ENCODE measurements at places on chromosomes 1 and 21. TPM values are rescaled to one million over a fixed set of nuclear protein-coding genes. Genes with fewer than 3 reads are reported as not detected.

- no peaks in the 10 kb centered on the region for H3K27me3 ChIP-seq
- peaks cover 3% of the 10 kb centered on the region for H3K36me3 ChIP-seq
- H3K4me1 ChIP-seq: peaks cover 32% of the 10 kb centered on the region
- peak overlapping the region; percentile 4 for H3K4me3 ChIP-seq
- H3K27ac ChIP-seq: no peak overlapping the region
- DNase-seq: no peak
These were observed 4.1 kb downstream of the AHDC1 start for GRCh38 chr1:27599605-27600497.

The TUT4 gene
- 104 TPM for total RNA-seq

The METTL18 gene
- total RNA-seq: 18.6 TPM

DNA sequence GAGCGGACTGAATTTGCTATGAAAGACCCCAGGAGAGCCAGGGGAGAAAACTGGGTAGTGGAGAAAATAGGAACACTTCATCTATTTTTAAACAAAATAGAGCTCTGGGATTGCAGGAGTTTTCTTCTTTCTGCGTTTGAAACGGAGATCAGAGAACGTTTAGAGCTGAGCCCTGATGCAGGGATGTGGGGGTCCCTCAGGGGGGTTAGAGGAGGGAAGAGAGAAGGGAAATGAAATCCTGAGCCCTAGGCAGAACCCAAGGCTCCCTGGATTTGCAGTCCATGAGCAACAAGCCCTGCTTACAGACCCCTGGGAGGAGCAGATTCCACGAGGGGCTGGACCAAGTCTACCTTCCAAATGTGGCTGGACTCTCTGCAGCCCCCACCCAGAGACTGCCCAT is 21.8 kb downstream of the STYXL2 start:
- no peak overlapping the region for H3K27ac ChIP-seq
- H3K27me3 ChIP-seq: peaks cover 11% of the 10 kb centered on the region
- DNase-seq: no peak

DNA sequence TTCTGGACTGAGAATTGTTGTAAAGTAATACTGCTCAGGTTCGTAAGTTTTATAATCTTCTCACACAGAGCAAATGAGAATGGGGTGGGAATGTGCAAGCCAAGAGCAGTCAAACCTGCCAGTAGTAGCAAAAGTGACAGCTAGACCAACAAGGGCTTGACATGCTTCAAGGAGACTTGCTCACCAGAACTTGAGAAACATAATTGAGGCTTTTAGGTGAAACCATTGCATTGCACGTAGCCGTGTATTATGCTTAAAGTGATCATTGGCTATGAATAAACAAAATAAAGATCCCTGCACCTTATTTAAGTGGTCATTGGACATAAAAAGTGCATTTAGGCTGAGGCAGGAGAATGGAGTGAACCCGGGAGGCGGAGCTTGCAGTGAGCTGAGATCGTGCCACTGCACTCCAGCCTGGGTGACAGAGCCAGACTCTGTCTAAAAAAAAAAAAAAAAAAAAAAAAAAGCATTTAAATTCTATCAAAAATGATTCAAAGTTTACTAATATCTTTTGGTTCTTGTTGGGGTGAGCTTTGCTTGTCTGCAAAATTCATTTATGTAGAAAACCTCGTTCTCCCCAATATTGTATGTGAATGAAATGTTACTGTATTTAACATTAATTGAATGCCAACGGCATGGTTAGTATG is 11.8 kb upstream of the CCT8 start:
- H3K27me3 ChIP-seq: no peaks in the 10 kb centered on the region
- H3K4me3 ChIP-seq: no peak overlapping the region
- peaks cover 9% of the 10 kb centered on the region for H3K4me1 ChIP-seq
- no peak for DNase-seq
- H3K36me3 ChIP-seq: peaks cover 6% of the 10 kb centered on the region
- H3K27ac ChIP-seq: no peak overlapping the region

DNA sequence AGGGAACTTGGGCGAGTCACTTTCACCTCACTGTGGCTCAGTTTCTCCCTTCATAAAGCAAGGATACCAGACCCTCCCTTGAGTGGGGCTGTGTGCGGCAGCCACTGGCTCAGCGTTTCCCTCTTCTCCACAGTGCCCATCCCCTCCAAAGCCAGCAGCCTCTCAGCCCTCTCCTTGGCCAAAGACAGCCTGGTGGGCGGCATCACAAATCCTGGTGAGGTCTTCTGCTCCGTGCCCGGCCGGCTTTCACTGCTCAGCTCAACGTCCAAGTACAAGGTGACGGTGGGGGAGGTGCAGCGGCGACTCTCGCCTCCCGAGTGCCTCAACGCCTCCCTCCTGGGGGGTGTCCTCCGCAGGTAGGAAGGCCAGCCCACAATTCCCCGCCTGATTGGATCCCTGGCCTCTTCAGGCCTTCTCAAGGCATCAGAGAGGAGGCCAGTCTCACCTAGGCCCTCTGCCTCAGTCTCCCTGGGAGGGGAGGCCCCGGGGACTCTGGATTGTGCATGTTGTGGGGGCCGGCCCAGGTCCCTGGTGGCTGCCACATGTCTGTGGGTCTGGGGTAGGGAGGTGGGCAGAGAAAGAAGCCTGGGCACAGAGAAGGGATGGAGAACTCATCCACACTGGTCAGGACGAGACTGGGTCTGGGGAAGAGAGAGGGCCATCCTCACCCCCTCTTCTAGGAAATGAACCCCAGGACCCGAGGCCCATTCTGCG is 15.2 kb downstream of the TFAP2E start:
- peaks cover 8% of the 10 kb centered on the region for H3K4me1 ChIP-seq
- no peak for DNase-seq
- H3K27ac ChIP-seq: no peak overlapping the region
- peaks cover 4% of the 10 kb centered on the region for H3K36me3 ChIP-seq
- no peak overlapping the region for H3K4me3 ChIP-seq

The CSTB gene
- total RNA-seq: 60.2 TPM

- peaks cover 8% of the 10 kb centered on the region for H3K36me3 ChIP-seq
- H3K4me3 ChIP-seq: no peak overlapping the region
- H3K4me1 ChIP-seq: peaks cover 2% of the 10 kb centered on the region
These were observed 51.5 kb downstream of the MIGA1 start for GRCh38 chr1:77830946-77831345.

GRCh38 chr1:84985365-84985764 is 11.5 kb downstream of the MCOLN2 start:
- DNase-seq: no peak
- H3K27ac ChIP-seq: no peak overlapping the region
- H3K4me1 ChIP-seq: peaks cover 12% of the 10 kb centered on the region
- H3K36me3 ChIP-seq: peaks cover 25% of the 10 kb centered on the region
- no peaks in the 10 kb centered on the region for H3K27me3 ChIP-seq
- no peak overlapping the region for H3K4me3 ChIP-seq

- peak overlapping the region; percentile 94 for H3K27ac ChIP-seq
- peaks cover 56% of the 10 kb centered on the region for H3K4me1 ChIP-seq
- H3K27me3 ChIP-seq: no peaks in the 10 kb centered on the region
- H3K4me3 ChIP-seq: peak overlapping the region; percentile 95
These were observed 2.3 kb downstream of the HIPK1 start for GRCh38 chr1:113931451-113931851.

The GREM2 gene
- not detected for total RNA-seq

GRCh38 chr1:28104866-28105467 is 16.6 kb upstream of the EYA3 start:
- no peak overlapping the region for H3K27ac ChIP-seq
- no peak overlapping the region for H3K4me3 ChIP-seq
- no peaks in the 10 kb centered on the region for H3K4me1 ChIP-seq
- no peak for DNase-seq
- H3K36me3 ChIP-seq: no peaks in the 10 kb centered on the region
- peaks cover 14% of the 10 kb centered on the region for H3K27me3 ChIP-seq

The PYGO2 gene
- 55.3 TPM for total RNA-seq

The FASLG gene
- total RNA-seq: 4.5 TPM

The LCE2A gene
- not detected for total RNA-seq

The CAPN9 gene
- total RNA-seq: not detected

GRCh38 chr21:35843911-35844667 is 216.2 kb downstream of the SETD4 start:
- no peak overlapping the region for H3K4me3 ChIP-seq
- peaks cover 3% of the 10 kb centered on the region for H3K27me3 ChIP-seq
- no peaks in the 10 kb centered on the region for H3K4me1 ChIP-seq
- DNase-seq: no peak
- H3K27ac ChIP-seq: no peak overlapping the region
- no peaks in the 10 kb centered on the region for H3K36me3 ChIP-seq

The OR2T35 gene
- not detected for total RNA-seq

DNA sequence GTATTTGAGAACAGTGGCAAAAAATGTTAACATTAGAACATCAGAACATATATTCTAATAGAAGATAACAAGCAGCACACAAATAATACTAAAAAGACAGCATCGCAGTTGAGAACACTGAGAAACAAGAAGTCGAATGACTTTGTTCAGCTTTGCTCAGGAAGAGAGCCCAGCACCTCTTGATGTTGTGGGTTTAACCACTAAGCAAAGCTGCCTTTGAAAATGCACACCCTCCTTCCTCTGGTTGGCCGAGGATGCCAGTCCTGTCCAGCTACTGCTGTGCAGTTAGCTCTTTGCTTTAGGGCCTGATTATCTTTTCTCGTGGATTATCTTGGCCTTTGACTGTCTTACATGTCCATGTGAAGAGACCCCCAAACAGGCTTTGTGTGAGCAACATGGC is 60.5 kb downstream of the SPATA46 start:
- no peak overlapping the region for H3K4me3 ChIP-seq
- H3K36me3 ChIP-seq: no peaks in the 10 kb centered on the region
- H3K27me3 ChIP-seq: peaks cover 5% of the 10 kb centered on the region
- H3K4me1 ChIP-seq: peaks cover 9% of the 10 kb centered on the region
- H3K27ac ChIP-seq: no peak overlapping the region
- DNase-seq: no peak

- no peak overlapping the region for H3K4me3 ChIP-seq
- no peaks in the 10 kb centered on the region for H3K36me3 ChIP-seq
- peaks cover 26% of the 10 kb centered on the region for H3K27me3 ChIP-seq
- no peaks in the 10 kb centered on the region for H3K4me1 ChIP-seq
- DNase-seq: no peak
- no peak overlapping the region for H3K27ac ChIP-seq
These were observed 6.2 kb downstream of the LRRC52 start for GRCh38 chr1:165549973-165550372.

GRCh38 chr1:204390751-204391466 is 20.7 kb downstream of the PPP1R15B start:
- H3K4me1 ChIP-seq: peaks cover 3% of the 10 kb centered on the region
- peaks cover 1% of the 10 kb centered on the region for H3K36me3 ChIP-seq
- H3K4me3 ChIP-seq: no peak overlapping the region
- H3K27ac ChIP-seq: no peak overlapping the region
- no peaks in the 10 kb centered on the region for H3K27me3 ChIP-seq

- no peak overlapping the region for H3K4me3 ChIP-seq
- no peaks in the 10 kb centered on the region for H3K36me3 ChIP-seq
- H3K4me1 ChIP-seq: no peaks in the 10 kb centered on the region
These were observed 111.5 kb downstream of the SEC16B start for GRCh38 chr1:177858332-177858821.

- H3K4me3 ChIP-seq: no peak overlapping the region
- no peak overlapping the region for H3K27ac ChIP-seq
- DNase-seq: no peak
- H3K36me3 ChIP-seq: peaks cover 1% of the 10 kb centered on the region
- peaks cover 9% of the 10 kb centered on the region for H3K4me1 ChIP-seq
- peaks cover 4% of the 10 kb centered on the region for H3K27me3 ChIP-seq
These were observed 16.2 kb upstream of the MEF2D start for GRCh38 chr1:156516821-156517220.

The CAMK2N1 gene
- 3.0 TPM for total RNA-seq

DNA sequence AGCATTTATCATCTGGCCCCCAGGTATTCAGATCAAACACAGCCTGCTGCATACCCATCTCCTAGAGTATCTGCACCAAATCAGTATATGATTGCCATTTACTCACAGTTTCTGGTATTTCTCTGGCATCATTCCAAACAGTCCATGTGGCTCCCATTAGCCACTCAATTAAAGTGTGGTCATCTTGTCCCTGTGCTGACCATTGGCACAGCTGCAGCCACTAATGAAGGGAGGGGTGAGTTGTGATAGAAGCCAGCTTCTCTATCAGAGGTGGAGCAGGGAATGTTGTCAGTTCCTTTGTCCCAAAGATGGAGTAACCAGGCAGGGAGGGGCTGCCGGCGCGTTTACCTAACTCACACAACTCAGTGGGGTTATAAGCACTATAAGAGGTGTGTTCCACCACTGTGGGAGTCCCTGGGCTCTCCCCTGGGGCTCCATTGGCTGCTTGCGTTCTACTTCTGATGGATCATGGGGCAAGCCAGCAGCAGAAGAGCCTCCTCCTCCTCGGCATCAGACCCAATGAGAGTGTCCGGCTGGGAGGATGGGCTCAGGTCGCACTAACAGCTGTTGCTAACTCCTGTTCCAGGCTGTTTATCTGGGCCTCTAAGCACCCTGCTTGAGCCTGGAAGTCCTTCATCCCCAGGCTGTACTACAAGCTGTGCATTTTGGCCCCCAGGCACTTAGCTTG is 108.6 kb downstream of the GDAP2 start:
- no peaks in the 10 kb centered on the region for H3K4me1 ChIP-seq
- H3K27ac ChIP-seq: no peak overlapping the region
- DNase-seq: no peak
- H3K36me3 ChIP-seq: no peaks in the 10 kb centered on the region
- H3K27me3 ChIP-seq: peaks cover 2% of the 10 kb centered on the region

DNA sequence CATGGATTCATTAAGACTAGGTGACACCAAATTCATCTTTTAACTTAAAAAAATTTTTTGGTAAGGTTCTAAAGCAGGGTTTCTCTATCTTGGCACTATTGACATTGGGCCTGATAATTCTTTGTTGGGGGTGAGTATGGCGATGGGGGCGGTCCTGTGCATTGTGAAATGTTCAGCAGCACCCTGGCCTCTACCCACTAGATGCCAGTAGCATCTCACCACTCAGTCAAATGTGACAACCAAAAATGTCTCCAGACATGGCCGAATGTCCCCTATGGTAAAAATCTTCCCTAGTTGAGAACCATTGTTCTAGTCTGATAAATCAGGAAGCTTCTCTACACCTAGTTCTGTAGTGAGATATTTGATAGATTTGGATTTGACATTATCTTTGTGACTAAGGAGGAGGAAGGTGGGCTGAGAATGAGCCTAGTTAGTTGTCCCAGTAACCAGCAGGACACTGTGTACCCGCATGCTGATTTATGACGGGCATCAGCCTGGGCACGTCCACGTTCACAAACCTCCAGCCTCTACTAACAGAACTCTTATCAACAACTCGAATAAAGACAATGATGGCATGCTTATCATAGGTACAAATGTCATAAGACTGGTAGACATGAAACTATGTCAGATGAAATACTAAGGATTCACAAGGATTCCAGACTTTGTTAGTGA is 104.6 kb downstream of the KCND3 start:
- no peaks in the 10 kb centered on the region for H3K36me3 ChIP-seq
- peaks cover 18% of the 10 kb centered on the region for H3K27me3 ChIP-seq
- peaks cover 3% of the 10 kb centered on the region for H3K4me1 ChIP-seq
- no peak overlapping the region for H3K27ac ChIP-seq

The IL10 gene
- not detected for total RNA-seq

- no peak overlapping the region for H3K4me3 ChIP-seq
- peaks cover 7% of the 10 kb centered on the region for H3K36me3 ChIP-seq
- no peak for DNase-seq
These were observed 119.5 kb downstream of the XCL2 start for GRCh38 chr1:168424281-168424680.

The G0S2 gene
- 0.47 TPM for total RNA-seq

The MATN1 gene
- total RNA-seq: not detected

GRCh38 chr1:110218739-110219138 is 8.6 kb downstream of the KCNC4 start:
- DNase-seq: no peak
- no peak overlapping the region for H3K27ac ChIP-seq
- H3K36me3 ChIP-seq: no peaks in the 10 kb centered on the region
- peaks cover 2% of the 10 kb centered on the region for H3K4me1 ChIP-seq
- H3K4me3 ChIP-seq: no peak overlapping the region
- no peaks in the 10 kb centered on the region for H3K27me3 ChIP-seq

The DIO1 gene
- not detected for total RNA-seq
